Endothelial cell of umbilical vein (primary cell): ENCODE measurements at places on chromosomes 2 and 18. TPM values are rescaled to one million over a fixed set of nuclear protein-coding genes. Genes with fewer than 3 reads are reported as not detected.

AGFG1 gene
- 69.2 and 87.9 TPM in 2 replicates for total RNA-seq

NOL4 gene
- total RNA-seq: not detected in 2 replicates

DHRS9 gene
- total RNA-seq: 0.32 TPM in 1 of 2 replicates, not detected in the other

PFN4 gene
- total RNA-seq: 0.93 TPM in 1 of 2 replicates, not detected in the other

C2orf80 gene
- not detected in 2 replicates for total RNA-seq

SERPINB12 gene
- total RNA-seq: not detected in 2 replicates

TTLL4 gene
- 41.0 and 45.0 TPM in 2 replicates for total RNA-seq

NTSR2 gene
- total RNA-seq: not detected in 2 replicates

FBXO15 gene
- total RNA-seq: not detected in 2 replicates

NPPC gene
- total RNA-seq: not detected in 2 replicates

GREB1L gene
- 0.22 and 0.76 TPM in 2 replicates for total RNA-seq

CMPK2 gene
- total RNA-seq: 0.69 and 0.81 TPM in 2 replicates

- no peaks in the 10 kb centered on the region for H3K27me3 ChIP-seq
- DNase-seq: no peak
- no peaks in the 10 kb centered on the region for H3K36me3 ChIP-seq
- H3K4me1 ChIP-seq: no peaks in the 10 kb centered on the region
- H3K4me3 ChIP-seq: no peak overlapping the region
- no peak overlapping the region for H3K27ac ChIP-seq
These were observed 344.8 kb upstream of the HS6ST1 start for GRCh38 chr2:128663371-128664050.

GRCh38 chr18:9419956-9420631, 55.2 kb upstream of the RALBP1 start:
- H3K27ac ChIP-seq: no peak overlapping the region
- no peaks in the 10 kb centered on the region for H3K27me3 ChIP-seq
- H3K4me3 ChIP-seq: no peak overlapping the region
- peaks cover 10% of the 10 kb centered on the region for H3K4me1 ChIP-seq
- H3K36me3 ChIP-seq: no peaks in the 10 kb centered on the region

GRCh38 chr18:7856733-7857132, 289.6 kb downstream of the PTPRM start:
- no peak overlapping the region for H3K27ac ChIP-seq
- no peaks in the 10 kb centered on the region for H3K4me1 ChIP-seq
- H3K4me3 ChIP-seq: no peak overlapping the region

GRCh38 chr2:191638802-191639172, 39.1 kb upstream of the NABP1 start:
- peak overlapping the region; percentile 77 for H3K27ac ChIP-seq
- H3K36me3 ChIP-seq: no peaks in the 10 kb centered on the region
- no peak for DNase-seq
- no peaks in the 10 kb centered on the region for H3K27me3 ChIP-seq

- no peak overlapping the region for H3K4me3 ChIP-seq
- no peaks in the 10 kb centered on the region for H3K27me3 ChIP-seq
- DNase-seq: peak; percentile 39
- H3K36me3 ChIP-seq: no peaks in the 10 kb centered on the region
These were observed 136.2 kb upstream of the CDCA7 start for GRCh38 chr2:173218326-173219056.

DNA sequence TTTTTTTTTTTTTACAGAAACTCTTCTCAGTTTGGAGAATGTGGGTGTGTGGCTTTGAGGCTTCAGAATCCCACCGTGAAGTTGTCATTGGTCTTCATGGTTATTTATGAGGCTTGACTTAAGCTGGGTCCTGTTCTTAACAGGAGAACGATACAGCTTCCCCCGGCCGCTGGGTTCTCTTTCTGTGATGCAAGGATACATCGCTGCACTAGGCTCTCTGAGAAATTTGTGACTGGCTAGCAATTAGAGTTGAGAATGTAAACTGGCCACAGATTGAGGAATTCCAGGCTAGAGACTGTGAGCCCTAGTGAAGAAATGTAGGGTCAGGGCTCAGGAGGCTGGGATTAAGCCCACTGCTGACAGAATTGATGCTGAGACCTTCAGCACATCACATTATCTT, 29.8 kb downstream of the MGAT5 start:
- H3K4me1 ChIP-seq: no peaks in the 10 kb centered on the region
- no peak overlapping the region for H3K27ac ChIP-seq
- no peaks in the 10 kb centered on the region for H3K36me3 ChIP-seq
- DNase-seq: no peak
- H3K27me3 ChIP-seq: no peaks in the 10 kb centered on the region

- no peaks in the 10 kb centered on the region for H3K27me3 ChIP-seq
- no peaks in the 10 kb centered on the region for H3K4me1 ChIP-seq
- H3K4me3 ChIP-seq: no peak overlapping the region
- H3K27ac ChIP-seq: no peak overlapping the region
These were observed 50.6 kb upstream of the ZEB2 start for GRCh38 chr2:144570566-144570965.

DNA sequence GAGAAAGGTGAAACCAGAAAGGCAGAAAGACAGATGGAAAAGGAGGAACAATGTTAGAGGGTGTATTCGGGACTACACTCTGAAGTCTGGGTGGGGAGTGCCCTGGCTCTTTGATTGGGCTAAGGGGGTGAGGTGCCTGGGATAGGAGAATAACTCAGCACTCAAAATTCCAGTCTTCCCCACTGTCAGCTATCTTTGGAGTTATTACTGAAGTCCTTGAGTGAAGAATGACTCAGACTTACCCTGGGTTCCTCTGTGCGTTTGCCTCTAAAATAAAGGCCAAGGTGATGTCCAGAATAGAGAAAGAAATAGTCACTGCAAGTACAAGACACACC, 151.8 kb upstream of the SERPINE2 start:
- no peak overlapping the region for H3K27ac ChIP-seq
- DNase-seq: no peak
- H3K4me3 ChIP-seq: no peak overlapping the region

- peaks cover 2% of the 10 kb centered on the region for H3K36me3 ChIP-seq
- no peak for DNase-seq
- H3K4me1 ChIP-seq: peaks cover 50% of the 10 kb centered on the region
- no peak overlapping the region for H3K4me3 ChIP-seq
- no peak overlapping the region for H3K27ac ChIP-seq
These were observed 259.0 kb upstream of the RASGRP3 start for GRCh38 chr2:33217406-33217805.

DNA sequence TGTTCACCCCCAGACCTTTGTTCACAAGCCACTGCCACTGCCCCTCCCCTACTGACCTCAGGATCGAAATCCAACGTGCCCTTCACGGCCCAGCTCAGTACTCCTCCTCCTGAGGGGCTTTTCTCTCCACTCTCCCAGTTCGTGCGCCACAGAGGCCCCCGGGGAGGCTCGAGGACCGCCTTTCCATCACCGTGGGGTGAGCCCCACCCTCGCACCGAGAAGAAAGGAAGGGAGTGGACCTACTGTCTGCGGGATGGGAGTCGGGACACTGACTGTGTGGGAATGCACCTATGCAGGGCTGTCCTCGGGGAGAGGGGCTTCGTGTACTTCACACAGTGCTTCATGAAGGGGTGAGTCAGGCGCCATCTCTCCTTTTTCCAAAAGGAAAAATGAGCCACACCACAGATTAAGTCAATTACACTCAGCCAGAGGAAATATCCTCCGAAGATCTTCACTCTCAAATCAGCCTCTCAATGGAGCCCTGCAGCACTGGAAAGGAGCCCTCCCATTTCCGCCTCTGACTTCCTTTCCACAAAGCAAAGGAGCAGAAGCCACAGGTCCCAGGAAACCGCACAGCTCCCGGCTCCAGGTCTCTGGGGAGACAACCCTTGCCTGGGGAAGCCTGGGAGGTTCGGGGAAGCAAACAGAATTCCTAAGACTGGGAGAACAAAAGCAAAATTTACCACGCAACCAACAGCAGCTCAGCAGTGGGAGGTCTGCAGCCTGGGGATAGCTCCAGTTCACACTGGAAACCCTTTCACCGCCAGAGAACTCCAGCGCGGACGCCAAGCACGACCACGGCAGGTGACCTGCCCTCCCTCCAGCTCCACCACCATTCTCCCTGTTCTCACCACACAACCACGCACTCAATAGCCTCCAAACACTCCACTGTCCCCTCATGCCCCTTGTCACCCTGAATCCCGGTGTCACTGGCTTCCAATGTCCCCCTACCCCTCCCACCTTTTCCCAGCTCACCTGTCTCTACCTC, 21.6 kb downstream of the ADCY3 start:
- H3K4me3 ChIP-seq: no peak overlapping the region
- no peak for DNase-seq
- H3K4me1 ChIP-seq: no peaks in the 10 kb centered on the region

DNA sequence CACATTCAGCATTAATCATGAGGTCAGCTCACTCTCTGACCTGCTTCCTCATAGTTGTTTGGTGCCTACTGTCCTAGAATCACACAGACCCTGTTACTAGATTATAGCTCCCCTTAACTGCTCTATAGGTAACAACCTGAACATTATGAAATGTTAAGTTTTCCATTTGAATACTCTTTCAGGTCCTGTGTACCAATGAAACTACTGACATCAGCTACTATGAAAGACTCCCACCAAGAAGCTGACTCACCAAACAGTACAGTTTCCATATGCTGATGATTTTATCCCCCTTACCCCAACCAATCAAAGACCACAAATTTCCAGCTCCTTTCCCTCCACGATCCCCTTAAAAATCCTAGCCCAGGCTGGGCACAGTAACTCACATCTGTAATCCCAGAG, 56.3 kb downstream of the SRBD1 start:
- H3K4me1 ChIP-seq: no peaks in the 10 kb centered on the region
- no peak overlapping the region for H3K27ac ChIP-seq
- no peak overlapping the region for H3K4me3 ChIP-seq
- DNase-seq: peak; percentile 45
- no peaks in the 10 kb centered on the region for H3K36me3 ChIP-seq
- no peaks in the 10 kb centered on the region for H3K27me3 ChIP-seq

GRCh38 chr2:242013771-242014170, 144.2 kb downstream of the RTP5 start:
- H3K4me1 ChIP-seq: no peaks in the 10 kb centered on the region
- no peaks in the 10 kb centered on the region for H3K27me3 ChIP-seq
- no peak overlapping the region for H3K27ac ChIP-seq
- H3K36me3 ChIP-seq: no peaks in the 10 kb centered on the region

DNA sequence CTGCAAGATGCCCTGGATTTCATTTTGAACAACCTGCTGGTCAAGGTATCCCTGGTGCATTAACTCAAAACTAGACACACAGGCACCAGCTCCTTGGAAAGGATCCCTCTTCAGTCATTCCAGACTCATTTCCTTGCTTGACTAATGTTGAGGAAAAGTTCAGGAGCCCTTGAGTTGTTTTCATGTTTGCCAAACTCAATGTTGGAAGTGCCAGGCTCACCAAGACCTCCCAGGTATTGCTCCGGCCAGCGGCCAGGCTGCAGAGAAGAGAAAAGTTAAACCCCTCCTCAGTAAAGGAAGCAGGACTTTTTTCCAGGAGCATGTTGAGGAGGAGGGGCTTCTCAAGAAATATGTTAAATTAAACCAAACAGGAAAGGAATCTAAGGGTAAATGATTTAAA, 42.7 kb downstream of the TGIF1 start:
- no peak overlapping the region for H3K27ac ChIP-seq
- H3K36me3 ChIP-seq: no peaks in the 10 kb centered on the region
- no peaks in the 10 kb centered on the region for H3K27me3 ChIP-seq
- H3K4me1 ChIP-seq: no peaks in the 10 kb centered on the region
- DNase-seq: no peak
- H3K4me3 ChIP-seq: no peak overlapping the region
